OCI-M1 (cell line): ENCODE measurements at places on chromosomes 1 and 21.

- peak; percentile 90 for DNase-seq
Observed at GRCh38 chr21:34367320-34367935, 3.6 kb downstream of the KCNE2 start.

DNA sequence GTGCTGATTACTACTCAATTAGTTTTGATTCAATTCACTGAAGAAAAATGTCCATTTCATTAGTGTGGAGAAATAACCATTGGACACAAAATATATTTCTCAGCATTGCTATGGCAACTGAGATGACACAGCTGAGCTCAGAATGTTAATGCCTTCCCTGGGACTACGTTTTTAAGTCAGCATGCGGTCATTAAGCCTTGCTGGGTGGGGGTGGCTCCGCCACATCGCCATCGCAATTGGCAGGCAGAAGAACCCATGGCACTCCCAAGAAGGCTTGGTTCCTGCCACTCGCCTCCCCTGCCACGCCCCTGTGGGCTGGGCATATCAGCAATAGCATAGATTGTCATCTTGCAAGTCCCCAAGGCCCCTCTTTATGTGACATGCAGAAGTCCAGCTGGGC, 256.7 kb upstream of the CAMK1G start:
- no peak for DNase-seq

DNA sequence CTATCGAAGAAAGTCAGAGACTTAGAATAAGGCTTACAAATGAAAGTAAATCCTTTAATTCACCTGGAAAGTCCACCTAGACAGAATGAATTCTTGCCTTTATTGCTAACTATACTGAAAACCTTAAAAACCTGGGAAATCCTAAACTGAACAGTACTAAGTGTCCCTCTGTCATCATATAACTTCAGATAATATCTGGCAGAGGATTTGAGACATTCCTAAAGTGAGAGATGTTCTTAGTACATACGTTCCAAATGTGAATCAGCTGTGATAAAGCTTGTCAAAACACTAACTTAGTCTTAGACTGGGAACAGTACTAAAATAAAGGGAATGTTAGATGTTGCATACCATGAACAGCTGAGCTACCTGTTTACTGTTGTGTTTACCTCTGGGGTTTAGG, 121.7 kb downstream of the TNFSF18 start:
- no peak for DNase-seq

DNA sequence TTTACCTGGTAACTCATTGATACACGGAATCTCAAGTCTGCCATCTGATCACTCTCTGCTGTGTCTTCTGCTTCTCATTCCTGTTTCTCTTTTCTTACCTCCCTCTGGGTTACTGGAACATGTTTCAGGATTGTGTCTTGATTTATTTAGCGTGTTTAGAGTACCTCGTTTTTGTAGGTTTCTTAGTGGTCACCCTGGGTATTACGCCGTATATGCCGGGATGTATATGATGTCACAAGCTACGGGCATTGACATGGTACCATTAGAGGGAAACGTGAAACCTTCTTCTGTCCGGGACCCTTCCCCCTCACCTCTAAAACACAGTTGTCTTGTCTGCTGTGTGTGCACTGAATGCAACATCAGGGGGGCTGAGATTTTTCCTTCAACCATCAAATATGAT, 2.8 kb downstream of the ACTRT2 start:
- no peak for DNase-seq

- DNase-seq: no peak
Observed at GRCh38 chr1:98321191-98321590, 340.3 kb upstream of the SNX7 start.

DNA sequence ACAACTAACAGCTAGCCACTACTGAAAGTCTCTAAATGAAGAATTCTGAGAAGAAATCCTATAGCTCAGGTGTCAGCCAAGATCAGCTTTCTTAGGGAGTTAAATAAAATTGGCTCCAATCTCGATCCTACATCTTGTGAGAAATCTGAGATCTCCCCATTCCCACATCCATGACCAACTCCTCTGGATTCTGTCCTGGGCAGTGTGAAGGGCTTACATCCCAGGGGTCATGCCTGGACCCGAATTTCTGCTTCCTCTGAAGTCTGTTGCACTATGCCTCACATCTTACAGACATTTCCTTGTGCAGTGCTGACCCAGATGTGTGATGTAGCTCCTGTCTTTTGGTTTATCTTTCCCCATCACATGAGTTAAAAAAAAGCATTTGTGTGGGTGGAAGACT, 4.8 kb upstream of the TNN start:
- DNase-seq: no peak

DNA sequence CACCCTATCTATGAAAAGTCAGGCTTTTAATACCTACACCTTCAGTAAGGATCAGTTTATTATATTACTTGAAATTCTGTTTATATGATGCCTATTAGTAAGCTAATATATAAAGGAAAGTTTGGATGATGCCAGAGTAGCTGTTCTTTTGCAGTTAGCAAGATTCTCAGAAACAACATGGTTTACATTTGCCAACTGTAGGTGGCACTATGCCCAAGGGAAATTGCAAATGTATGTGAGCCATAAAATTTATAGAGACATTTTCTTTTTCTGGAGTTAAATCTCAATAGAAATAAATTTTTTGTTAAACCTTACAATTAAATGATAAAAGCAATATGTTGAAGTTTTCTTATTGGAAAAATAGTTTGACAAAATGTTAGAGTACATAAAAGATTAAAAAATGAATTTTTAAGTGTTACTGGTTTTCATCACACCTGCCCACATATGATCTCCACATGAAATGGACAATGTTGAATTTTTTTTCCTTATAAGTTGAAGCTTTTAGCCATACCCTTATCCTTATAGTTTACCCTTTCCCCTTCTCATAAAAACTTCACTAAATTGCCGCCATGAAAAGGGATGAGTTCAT, 32.1 kb upstream of the EPHX4 start:
- peak; percentile 70 for DNase-seq

DNA sequence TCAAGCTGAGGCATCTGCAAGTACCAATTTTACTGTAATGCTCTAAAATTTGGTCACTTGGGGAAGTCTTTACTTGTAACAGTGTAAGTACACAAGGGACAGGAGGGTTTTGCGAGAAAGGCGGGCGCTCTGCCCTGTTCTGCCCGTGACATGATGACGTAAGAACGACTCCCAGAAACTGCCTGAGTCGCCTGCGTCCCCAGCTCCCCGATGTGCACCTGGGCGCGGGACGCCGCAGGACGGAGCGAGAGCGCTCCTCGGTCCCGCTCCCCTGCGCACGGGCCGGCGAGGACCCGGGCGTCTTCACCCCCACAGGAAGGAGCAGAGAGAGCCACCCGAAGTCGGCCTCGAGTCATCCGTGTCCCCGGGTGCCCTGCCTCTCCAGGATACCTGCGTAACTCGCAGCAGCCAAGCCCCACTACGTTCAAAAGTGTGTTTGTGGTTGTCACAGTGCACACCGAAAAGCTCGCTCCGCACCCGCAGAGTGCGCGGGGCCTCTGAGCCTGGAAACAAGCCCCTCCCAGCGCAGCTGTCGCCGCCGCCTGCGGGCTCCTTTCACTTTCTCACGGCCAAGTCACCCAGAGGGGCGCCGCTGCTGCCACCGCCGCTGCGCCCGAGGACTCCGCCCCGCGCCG, 3.3 kb upstream of the ZBTB18 start:
- DNase-seq: peak; percentile 73

GRCh38 chr1:86491171-86491950, 22.6 kb downstream of the CLCA1 start:
- DNase-seq: no peak

DNA sequence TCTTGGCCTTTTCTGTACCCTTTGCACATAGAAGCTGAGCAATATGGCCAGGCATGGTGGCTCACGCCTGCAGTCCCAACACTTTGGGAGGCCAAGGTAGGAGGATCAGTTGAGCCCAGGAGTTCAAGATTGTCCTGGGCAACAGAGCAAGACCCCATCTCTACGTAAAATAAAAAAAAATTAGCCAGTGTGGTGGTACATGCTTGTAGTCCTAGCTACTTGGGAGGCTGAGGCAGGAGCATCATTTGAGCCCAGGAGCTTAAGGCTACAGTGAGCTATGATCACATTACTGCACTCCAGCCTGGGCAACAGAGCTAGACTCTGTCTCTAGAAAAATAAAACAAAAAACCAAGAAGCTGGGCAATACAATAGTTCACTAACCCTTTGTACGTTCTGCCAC, 6.3 kb downstream of the ACTA1 start:
- no peak for DNase-seq

- peak; percentile 63 for DNase-seq
Observed at GRCh38 chr1:93347334-93347899, 1.7 kb downstream of the DR1 start.

GRCh38 chr1:89809556-89809955, 11.3 kb upstream of the LRRC8D start:
- no peak for DNase-seq
